ENCODE measurements at places on chromosomes 3 and 15.

DNA sequence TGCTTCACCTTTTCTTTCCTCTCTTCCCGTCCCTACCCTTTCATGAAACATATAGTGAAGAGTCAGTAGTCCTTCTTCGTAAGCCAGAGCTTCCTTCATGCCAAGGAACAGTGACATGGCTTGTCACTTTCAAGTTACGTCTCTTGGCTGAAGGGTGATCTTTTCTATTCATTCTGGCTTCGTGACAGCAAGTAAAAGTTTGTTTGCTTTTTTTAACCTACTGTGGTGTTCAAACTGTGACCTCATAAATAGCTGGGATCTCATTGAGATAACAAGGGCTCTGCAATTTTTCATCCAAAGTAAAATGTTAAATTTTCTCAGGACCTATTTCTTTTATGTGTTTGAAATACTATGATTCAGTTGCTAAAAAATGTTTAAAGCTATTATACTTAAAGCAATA, 10.5 kb downstream of the CDIN1 start:
- DNase-seq: peak; percentile 58

DNA sequence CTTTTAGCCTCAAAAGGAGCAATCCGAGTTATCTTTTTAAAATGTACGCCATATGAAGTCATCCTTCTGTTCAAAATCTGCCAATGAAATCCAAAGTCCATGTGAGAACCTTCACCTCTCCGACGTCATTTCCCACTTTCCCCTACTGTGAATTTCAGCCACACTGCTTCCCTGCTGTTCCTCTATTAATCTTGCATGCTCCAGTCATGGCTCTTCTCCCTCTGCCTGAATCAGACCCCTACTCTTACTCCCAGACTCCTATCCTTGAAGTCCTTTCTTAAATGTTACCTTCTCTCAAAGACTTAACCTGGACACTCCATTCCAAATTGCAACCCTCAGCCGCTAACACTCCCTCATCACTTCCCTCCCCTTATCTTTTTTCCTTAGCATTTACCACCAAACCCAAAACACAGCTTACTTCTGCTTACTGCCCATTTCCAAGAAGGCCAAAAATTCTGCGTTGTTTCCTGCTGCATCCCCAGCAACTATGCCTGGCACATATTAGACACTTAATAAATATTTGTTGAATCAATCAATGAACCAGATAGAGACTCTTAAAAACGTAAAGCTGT, 1.2 kb downstream of the NKIRAS1 start:
- peak; percentile 86 for DNase-seq

DNA sequence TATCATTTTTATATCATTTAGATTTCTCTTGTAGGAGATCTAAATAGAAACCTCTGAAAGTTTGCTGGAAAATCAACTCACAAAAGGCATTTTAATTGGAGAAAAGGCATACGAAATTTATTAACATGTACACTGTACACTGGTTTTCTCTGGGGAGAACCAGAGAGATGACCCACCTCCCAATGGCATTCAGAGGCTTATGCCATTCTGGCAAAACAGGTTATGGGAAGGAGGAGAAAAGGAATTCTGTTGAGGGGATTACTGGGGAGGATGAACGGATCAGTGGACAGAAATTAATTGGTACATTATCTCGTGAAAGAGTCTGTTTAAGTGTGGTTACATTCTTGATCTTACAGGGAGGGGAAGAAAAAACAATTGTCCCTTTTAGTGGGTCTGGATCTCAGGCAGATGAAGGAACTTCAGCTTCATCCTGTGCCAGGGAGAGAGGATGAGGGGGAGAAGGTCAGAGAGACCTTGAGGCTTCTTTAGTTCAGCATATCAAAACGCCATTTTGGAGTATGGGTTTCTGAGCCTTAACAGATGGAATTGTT, 16.5 kb downstream of the RAB11A start:
- DNase-seq: no peak

DNA sequence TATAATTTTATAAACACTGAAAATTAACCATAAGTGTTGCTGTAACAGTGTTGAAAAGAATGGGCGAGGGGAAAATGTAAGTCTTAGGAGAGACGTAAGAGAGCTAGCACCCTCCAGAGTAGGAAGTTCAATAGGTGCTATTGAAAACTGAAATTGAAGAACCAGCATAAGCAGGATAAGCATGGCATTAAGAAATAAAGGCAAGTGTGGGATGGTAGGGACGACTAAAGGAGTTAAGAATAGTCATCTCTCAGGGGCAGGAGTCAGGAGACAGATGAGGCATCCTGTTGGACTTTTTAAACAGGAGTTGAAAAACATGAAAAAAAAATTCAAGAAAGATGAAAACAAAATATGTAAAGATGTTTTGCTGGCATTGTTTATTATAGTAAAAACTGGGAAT, 43.5 kb downstream of the ABHD2 start:
- DNase-seq: no peak

DNA sequence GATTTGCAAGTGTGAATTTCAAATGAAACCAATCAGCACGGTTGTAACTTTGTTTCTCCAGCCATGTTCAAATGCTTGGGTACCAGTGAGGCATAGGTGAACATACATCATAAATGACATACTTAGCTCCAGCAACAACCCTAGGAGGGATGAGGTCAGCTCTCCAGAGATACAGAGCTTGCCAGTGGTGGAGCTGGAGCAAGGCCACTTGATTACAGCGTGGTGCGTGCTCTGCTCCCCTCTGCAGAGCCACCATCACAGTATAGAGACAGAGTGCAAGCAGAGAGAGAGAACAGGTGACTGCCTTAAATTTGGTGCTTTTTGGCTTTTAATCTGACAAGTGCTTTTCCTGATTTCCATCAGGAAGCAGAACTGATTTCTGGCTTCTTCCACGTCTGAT, 275.1 kb downstream of the PDZRN3 start:
- DNase-seq: no peak

DNA sequence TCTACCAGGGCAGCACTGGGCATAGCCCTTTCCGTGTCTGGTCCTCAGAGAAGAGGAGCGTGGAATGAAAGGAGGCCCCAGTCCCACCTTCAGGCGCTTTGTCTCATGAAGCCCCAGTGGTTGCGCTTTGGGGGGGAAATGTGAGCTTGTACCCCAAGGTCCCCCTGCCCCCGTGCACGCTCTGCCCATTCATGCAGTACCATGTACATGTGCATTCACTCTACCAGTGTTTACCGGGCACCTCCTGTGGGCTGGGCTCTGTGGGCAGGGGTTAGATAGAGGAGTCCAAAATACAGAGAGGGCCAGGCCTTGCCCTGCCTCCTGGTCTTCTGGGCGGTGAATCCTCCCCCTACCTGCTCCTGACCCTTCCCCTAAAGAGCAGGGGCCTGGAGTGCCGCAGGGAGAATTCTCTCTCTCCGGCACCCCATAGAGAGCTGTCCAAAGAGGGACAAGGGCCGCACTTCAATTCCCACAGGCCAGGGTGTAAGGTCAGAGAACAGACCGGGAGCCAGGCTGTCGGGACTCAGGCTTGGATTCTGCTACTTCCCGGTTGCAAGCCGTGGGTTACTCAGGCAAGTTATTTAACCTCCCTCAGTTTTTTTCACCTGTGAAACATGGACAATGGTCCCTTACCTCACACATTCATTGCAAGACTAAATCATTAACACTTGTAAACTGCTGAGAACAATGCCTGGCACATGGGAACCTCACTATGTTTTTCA, 153.4 kb downstream of the MEGF11 start:
- no peak for DNase-seq

DNA sequence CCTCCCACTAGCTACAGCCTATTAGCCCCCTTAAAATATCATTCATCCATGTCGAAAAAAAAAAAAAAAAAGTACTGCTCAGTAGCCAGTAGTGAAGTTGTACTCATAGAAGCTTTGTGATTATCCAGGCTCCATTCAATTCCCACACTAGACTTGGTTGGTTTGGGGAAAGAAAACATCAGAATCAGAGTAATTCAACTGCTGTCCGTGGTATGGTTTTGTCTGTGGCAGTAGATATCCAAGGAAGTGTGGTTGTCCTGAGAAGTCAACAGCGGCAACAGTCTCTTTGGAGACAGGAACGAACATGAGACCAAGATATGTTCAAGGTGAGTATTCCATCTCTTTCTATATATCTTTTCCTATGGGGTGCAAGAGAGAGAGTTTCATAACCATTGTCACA, 99.2 kb downstream of the GOLIM4 start:
- no peak for DNase-seq

GRCh38 chr15:84586696-84587095, 14.1 kb upstream of the ZSCAN2 start:
- peak; percentile 61 for DNase-seq

DNA sequence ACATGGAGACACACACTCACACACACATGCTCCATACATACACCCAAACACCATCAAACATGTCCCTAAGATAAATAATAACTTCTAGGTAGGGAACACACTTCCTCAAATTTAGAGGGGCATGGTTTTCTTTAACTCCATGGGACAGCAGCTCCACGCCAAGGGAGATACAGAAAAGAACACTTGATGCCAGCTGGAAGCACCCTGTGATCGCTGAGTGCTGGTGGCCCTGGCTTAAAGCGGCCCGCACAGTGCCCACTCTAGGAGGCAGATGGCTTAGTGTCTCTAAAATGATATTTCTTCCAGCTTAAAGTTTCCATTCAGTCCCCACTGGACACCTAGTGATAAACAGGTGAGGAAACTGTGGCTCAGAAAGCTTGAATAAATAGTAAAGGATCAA, 232.9 kb downstream of the UACA start:
- DNase-seq: no peak

DNA sequence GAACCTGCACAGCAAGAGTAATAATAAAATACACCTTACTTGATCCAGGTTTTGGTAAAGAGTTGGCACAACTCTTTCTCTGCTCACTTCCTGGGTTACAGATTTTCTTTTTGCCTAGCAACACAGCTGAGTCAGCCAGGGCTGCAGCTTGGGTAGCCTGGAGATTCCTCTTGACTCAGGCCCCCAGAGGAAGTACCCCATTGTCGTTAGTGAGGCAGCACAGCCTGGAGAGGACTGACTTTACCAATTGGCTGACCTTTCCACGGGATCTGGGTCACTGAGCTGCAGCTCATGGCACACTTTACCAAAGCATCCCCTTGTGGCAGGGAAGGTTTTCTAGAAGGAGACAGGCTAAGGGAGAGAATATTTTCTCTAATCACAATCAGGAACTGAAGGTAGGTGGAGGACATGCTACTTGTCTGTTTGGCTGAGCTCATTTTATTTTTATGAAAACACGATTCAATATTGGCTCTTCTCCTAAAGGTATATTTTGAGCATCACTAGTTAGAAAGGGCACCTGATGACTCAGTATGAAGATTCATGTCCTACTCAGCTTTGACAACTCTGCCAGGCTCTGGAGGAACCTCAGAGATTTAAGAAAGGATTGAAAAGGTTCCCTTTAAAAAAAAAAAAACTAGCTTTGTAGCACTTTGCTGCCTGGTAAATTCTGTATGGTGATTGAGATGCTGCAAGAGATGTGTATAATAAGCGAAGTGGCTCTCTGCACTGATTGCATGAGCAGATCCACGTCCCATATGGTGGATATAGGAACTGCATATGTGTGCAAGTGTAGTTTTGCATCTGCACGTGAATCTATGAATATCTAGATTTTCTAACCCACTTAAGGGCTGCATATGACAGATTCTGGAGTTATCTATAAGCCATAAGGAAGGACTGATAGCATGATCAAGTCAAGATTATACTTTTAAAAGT, 124.8 kb downstream of the CHDH start:
- DNase-seq: no peak

DNA sequence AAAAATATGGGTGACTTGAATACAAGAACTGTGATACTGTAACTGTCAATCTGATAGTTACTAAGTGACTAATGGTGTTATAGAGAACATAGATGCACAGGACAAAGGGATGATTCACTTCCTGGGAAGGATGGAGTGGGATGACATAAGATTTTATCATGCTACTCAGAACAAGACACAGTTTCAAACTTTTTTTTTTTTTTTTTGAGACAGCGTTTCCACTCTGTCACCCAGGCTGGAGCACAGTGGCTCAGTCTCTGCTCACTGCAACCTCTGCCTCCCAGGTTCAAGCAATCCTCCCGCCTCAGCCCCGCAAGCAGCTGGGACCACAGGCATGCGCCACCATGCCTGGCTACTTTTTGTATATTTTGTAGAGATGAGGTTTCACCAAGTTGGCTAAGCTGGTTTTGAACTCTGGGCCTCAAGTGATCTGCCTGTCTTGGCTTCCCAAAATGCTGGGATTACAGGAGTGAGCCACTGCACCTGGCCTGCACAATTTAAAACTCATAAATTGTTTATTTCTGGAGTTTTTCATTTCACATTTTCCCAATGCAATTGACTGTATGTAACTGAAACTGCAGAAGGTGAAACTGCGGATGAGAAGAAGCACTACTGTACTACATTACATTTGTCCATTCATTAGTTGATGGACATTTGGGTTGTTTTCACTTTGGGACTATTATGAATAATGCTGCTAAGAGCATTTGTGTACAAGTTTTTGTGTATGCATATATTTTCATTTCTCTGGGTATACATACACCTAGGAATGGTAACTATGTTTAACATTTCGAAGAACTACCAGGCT, 40.6 kb downstream of the ADIPOQ start:
- DNase-seq: peak; percentile 79

GRCh38 chr15:80251428-80252120, 439 bp downstream of the CTXND1 start:
- no peak for DNase-seq

DNA sequence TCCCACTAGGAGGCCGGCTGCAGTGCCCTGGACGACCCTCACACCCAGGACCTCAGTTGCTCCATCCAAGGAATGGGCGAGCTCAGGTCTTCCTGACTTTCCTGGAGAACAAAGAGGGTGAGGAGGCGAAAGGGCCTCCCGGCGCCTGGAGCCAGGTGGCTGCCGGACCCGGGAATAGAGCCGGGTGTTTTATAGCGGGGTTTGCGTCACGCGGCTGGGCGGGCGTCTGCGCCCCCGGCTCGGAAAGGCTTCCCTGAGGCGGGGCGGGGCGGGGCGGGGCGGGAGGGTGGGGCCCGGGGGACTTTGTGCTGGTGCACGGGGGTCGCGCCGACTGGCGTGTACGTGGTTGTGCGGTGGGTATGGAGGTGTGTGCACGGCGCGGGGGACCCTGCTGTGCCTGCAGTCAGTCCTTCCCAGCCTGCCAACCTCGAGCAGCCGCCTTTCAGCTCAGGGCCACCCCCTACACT, 4.6 kb upstream of the PRKCD start:
- DNase-seq: no peak
